ENCODE measurements at places on chromosomes 7 and 10.

- no peak for DNase-seq
These were observed 117.9 kb downstream of the CXCL12 start for GRCh38 chr10:44267007-44267406.

GRCh38 chr7:92847305-92847704, 10.9 kb upstream of the CDK6 start:
- no peak for DNase-seq

DNA sequence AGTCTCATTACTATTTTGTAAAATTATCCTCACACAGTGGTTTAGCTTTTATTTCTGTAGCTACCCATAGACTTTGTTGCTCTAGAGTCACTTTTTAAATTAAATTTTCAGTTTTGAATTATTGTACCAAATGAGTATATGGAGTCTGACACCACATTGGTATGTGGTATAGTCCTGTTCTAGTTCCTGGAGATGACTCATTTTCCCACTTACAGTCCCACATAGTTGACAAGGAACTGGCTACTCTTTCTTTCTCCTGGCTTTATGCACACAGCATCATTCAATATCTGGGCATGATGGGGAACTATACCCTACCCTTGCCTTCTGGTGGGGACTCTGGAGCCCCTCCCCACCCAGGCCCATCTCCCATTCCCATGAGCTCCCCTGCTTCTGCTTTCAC, 92.6 kb upstream of the RAB11FIP2 start:
- no peak for DNase-seq

GRCh38 chr7:130201796-130202195, 3.4 kb downstream of the TMEM209 start:
- no peak for DNase-seq

DNA sequence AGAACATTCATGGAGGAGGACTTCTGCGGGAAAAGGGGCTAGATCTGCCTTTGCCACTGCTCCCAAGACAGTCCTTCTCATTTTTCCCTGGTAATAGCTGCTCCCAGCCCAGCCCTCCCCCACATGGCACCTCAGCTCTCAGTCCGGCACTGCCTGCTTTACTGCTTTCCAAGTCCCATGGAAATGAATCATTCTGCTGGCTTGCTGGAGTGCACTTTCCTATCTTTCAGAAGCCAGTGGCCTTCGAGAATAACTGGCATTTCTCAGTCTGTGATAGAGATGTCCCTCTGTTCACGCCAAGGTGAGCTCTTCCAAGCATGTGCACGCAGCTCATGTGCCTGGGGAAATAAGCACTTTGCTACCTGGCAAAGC, 61.4 kb downstream of the SYPL1 start:
- no peak for DNase-seq

DNA sequence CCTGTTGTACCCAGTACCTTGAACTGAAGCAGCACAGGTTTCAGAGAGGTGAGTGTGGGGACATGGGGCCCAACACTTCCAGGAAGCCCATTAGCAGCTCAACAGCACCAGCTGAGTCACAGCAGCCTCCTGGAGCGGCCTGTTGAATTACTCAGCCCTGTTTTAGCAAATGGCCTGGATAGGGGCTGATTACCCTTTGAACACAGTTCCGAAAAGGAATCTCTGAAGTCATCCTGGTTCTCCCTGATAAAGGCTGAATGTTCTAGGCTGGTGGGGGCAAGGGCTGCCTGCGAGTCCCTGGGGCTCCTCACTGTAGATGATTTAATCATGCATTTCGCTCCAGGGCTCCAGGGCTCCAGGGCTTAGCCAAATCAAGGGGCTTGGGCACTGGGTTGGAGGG, 287.5 kb downstream of the GRID1 start:
- DNase-seq, result no peak

GRCh38 chr10:128630787-128631252, 504.6 kb upstream of the MKI67 start:
- no peak for DNase-seq

- no peak for DNase-seq
These were observed 52.3 kb upstream of the PTPN12 start for GRCh38 chr7:77484785-77485184.

- no peak for DNase-seq
These were observed 123.9 kb downstream of the TAX1BP1 start for GRCh38 chr7:27863880-27864279.

- DNase-seq, result no peak
These were observed 26.8 kb downstream of the PROSER2 start for GRCh38 chr10:11849911-11850310.

DNA sequence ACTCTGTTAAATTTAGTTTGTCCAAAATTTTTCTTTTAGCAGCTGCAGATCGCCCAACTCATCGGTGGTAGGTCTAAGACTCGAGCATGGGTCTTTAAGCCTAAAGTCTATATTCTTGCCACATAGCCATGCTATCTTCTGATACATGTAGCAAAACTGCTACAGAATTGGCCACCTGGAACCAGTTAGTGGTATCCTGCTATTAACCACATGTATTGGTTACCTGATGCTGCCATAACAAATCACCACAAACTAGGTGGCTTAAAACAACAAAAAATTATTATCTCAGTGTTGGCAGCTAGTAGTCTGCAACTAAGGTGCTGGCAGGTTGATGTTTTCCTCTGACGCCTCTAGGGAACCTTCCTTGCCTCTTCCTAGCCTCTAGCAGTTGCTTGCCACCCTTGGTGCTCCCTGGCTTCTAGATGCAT, 96.7 kb upstream of the PIK3CG start:
- no peak for DNase-seq
